ENCODE measurements at places on chromosomes 16 and 17.

GRCh38 chr16:53960050-53960812 lies 256.3 kb downstream of the FTO start:
- no peak for DNase-seq

DNA sequence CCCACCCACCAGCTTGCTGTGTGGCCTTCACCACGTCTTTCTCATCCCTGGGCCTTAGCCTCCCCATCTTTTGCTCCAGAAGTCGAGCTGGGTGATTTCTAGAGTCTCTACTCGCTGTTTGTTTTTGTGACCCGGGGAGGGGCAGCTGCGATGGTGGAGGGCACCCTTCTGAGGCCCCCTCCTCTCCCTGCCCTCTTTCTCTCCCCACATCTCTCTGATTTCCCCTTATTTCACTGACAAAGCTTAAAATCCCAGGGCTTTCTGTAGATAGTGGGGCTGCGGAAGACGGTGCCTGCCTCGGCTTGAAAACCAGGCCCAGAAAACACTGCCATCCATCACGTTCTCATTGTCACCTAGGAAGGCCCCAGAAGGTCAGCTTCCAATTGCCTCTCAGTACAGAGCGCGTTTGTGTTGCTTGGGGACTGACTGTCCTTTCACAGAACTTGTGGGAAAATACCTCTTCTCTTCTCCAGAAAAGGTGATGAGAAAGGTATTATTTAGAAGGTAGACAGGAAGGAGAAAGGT lies 95.1 kb downstream of the NTN1 start:
- no peak for DNase-seq

DNA sequence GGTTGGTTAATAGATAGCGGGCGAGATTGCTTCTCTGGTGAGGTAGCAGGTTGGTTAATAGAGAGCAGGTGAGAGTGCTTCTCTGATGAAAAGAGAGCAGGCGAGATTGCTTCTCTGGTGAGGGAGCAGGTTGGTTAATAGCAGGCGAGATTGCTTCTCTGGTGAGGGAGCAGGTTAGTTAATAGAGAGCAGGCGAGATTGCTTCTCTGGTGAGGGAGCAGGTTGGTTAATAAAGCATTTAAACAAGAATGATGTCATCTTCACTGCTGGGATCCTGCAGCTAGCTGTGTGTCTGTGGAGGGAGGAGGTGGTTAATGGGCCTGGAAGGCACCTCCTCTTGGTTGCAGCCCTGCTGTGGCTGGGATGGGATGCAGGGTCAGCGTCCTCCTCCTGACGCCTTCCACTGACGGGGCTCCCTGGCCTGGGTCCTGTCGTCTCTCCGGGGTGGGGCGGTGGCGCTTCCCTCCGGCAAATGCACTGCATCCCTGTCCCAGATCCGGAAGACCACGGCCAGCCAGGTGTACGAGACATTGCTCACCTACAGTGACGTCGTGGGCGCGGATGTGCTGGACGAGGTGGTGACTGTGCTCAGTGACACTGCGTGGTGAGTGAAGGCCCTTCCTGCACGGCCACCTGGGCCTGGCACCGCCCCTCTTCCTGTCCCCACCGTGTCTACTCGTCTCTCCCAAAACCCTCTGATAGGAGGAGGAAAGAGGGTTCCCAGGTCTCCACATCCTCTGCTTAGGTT lies 99.2 kb upstream of the ZNF750 start:
- DNase-seq, result no peak

- DNase-seq, result no peak
These were observed 147.6 kb downstream of the C16orf95 start for GRCh38 chr16:87169509-87169995.

DNA sequence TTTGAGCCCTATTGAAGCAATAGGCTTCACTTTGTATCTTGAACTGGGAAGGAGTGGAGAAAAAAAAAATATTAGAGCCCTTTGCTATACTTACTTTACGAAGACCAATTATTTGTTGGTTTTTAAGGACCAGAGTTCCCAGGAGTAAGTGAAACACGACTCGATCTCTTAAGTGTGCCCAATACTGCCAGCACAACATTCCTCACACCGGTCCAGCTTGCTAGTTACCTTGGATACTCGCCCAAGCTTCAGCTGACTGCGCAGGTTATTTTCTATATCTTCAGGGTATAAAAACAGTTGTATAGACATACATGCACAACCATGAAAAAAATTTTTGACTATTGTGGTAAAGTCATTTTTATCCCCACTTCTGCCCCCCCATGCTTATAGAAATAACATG lies 72.1 kb downstream of the RPTOR start:
- DNase-seq, result no peak

GRCh38 chr17:42573095-42573494 lies 4.4 kb downstream of the PSMC3IP start:
- DNase-seq, result no peak

- DNase-seq, result no peak
These were observed 10.7 kb downstream of the COL1A1 start for GRCh38 chr17:50190603-50191358.

DNA sequence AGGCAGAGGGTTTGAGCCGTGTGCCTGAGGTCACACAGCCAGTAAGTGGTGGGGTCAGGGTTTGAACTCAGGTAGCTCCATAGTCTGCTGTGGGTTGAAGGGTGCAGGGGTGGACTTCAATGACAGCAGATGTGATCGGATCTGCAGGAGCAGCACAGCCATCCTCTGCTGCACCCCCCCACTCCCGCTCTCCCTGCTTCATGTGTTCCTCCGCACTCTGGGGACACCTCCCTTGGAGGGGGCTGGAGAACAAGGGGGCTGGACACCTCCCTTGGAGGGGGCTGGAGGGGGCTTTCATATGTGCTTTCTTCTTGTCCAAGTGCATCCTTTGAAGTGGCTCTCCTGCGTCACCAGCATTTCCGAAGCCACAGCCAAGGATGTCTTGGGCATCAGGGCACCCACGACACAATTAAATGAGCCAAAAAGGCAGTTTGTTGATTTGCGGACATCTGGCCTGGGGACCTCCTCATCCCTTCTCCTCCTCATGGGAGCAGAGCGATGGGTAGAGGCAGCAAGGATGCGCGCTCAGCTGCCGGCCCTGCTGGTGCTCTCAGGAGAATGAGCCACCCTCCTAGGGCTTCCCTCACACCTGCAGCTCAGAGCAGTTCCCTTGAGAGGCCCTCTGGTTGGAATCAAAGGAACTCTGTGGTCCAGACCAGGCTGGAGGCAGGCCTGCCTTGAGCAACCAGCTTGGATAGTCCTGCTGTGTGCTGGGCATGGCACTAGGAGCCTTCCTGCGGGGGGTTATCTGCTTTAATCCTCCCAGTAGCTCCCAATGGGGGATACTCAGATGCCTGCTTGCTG lies 26.2 kb downstream of the WSCD1 start:
- no peak for DNase-seq

DNA sequence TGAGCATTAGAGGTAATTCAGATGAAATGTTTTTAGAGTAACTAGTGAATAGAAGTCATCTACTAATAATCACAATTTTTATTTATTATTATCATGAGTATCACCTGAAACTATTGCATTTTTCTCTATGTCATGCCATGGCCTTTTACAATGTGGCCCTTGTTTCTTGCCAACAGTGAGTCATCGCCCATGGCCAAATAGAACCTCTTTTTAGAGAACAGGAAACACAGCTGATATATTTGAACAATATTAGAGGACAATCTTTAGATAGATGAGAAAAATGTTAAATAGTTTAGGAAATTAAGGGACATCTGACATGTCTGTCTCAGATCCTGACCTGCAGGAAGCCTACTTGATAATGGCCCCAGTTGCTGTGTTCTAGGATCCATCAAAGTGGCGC lies 1584.4 kb upstream of the GOT2 start:
- no peak for DNase-seq

GRCh38 chr17:55818451-55819375 lies 67.9 kb downstream of the PCTP start:
- DNase-seq, result no peak

DNA sequence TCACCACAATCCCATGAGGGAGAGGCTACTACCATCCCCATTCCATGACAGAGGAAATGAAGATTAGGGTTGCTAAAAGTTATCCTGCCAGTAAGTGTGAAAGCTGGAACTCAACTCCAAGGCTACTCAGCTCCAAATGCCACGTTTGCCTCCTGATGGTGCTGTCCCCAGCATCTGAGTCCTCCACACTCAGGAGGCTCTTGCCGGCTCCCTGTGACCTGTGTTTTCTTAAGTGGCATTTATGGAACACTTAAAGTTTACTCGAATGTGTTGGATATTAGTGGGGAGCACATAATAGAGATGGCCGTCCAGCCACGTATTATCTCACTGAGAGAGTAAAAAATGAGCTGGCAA lies 267.9 kb downstream of the CBLN1 start:
- no peak for DNase-seq

DNA sequence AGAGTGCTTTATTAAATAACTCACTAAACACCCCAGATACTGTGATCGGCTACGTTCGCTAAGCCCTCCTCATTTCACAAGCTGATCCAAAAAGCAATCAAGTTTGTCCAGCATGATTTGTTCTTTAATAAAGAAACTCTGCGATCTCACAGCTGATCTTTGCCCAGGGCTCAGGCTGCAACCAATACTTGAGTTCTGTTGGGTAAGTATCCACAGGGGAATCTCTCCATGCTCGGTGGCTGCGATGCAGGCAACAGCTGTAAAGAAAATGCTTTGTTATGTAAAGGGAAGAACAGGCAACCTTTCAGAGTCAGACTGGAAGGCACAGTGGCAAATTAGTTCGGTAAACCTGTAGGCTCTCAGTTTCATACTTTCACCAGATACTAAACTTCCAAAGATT lies 67.5 kb downstream of the SHISA6 start:
- no peak for DNase-seq

GRCh38 chr17:82280537-82280936 lies 7.0 kb upstream of the CSNK1D start:
- no peak for DNase-seq

DNA sequence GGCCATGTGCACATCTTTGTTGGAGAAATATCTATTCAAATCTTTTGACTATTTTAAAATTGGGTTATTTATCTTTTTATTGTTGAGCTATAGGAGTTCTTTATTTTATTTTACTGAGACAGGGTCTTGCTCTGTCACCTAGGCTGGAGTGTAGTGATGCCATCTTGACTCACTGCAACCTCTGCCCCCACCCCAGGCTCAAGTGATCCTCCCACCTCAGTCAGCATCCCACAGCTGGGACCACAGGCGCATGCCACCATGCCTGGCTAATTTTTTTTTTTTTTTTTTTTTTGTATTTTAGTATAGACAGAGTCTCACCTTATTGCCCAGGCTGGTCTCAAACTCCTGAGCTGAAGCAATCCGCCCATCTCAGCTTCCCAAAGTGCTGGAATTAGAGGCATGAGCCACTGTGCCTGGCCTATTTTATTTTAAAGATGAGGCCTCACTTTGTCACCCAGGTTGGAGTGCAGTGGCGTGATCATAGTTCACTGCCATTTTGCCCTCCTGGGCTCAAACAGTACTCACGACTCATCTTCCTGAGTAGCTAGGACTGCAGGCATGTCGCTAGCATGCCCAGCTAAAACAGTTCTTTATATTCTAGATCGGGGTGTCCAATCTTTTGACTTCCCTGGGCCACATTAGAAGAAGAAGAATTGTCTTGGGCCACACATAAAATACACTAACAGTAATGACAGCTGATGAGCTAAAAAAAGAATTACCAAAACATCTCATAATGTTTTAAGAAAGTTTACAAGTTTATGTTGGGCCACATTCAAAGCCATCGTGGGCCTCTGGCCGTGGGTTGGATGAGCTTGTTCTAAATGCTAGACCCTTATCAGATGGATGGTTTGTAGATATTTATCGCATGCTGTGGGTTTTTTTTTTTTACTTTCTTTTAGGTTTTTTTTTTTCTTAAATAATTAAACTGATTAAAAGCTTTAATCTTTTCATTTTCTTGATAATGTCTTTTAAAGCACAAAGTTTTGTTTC lies 13.7 kb downstream of the TENT4B start:
- DNase-seq, result no peak

DNA sequence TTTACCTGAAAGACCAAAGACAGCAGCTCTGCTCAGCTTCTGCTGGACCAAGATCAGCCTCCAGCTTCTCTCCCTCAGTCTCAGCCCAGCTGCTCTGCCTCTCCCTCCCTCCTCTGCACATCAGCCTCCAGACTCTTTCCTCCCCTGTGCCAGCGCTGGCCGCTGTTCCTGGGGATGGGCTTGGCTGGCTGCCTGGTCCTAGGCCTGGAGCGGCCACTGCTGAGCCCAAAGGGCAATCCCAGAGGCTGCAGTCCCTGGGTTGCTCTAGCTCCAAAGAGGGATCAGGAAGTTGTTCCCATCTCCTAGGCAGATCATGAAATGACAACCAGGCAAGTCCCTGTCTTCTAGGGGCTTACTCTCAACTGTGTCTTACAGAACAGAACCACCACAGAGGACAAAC lies 31.3 kb downstream of the DCUN1D3 start:
- DNase-seq, result no peak

DNA sequence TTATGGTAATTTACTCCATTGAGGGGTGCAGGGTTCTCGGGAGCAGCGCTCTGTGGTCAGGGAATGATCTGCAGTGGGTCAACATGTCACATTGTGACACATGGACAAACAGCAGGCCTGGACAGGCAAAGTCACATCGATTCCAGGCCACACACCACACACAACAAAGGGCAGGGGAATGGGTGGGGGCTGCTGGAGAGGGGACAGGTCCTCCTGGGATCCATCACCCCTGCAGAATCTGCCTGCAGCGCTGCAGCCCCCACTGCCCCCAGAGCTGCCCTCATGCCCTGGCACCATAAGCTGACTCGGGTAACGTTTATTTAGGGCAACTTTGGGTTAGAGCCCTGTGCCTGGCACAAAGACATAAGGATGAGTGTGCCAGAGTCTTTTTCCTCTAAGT lies 9.1 kb downstream of the PEMT start:
- DNase-seq, result no peak

DNA sequence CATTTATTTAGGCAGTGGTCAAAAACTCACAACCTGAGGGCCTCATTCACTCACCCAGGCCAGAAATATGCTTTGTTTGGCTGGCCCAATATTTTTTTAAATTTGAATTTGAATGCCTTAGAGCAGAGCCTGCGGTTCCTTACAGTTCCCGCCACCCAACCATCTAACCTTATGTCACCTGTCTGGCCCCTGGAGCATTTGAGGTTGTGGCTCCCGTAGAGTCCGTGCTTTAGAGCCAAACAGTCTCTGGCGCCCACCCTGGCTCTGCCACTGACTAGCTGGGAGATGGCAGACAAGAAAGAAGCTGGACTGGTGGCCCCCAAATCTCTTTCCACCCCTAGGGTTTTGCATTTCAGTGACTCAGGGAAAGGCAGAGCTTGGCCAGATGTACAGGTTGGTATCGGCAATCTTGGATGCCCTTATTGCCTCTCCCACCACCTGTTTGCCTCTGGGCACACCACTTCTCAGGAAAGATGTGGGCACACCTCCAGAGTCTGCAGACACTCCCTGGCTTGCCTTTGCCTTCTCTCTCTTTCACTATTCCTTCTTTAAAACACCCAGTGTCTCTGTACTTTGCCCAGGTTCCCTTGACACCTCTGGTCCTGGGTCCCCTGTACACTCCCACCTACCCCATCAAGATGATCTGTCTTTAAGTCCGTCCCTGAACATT lies 1.9 kb upstream of the MAP3K14 start:
- DNase-seq, result no peak

- DNase-seq, result no peak
These were observed 282.1 kb downstream of the C16orf95 start for GRCh38 chr16:87035053-87035452.

GRCh38 chr16:29809031-29809747 lies 2.8 kb upstream of the PRRT2 start:
- no peak for DNase-seq

GRCh38 chr17:3335876-3336275 lies 37.7 kb upstream of the OR3A1 start:
- no peak for DNase-seq

GRCh38 chr16:88853325-88853941 lies 3.3 kb downstream of the GALNS start:
- DNase-seq, result no peak

Data from activated T-helper 1 cell treated with anti-CD3 and anti-CD28 coated beads, Interleukin-2, amount 50 U/mL, for 16 hours (primary cell).